ENCODE measurements at places on chromosomes 5 and 9. TPM values are rescaled to one million over a fixed set of nuclear protein-coding genes. Genes with fewer than 3 reads are reported as not detected.

Gene FOXD4L3
- total RNA-seq = not detected

GRCh38 chr9:131954299-131954698 lies 125.4 kb downstream of the MED27 start:
- no peak for DNase-seq

DNA sequence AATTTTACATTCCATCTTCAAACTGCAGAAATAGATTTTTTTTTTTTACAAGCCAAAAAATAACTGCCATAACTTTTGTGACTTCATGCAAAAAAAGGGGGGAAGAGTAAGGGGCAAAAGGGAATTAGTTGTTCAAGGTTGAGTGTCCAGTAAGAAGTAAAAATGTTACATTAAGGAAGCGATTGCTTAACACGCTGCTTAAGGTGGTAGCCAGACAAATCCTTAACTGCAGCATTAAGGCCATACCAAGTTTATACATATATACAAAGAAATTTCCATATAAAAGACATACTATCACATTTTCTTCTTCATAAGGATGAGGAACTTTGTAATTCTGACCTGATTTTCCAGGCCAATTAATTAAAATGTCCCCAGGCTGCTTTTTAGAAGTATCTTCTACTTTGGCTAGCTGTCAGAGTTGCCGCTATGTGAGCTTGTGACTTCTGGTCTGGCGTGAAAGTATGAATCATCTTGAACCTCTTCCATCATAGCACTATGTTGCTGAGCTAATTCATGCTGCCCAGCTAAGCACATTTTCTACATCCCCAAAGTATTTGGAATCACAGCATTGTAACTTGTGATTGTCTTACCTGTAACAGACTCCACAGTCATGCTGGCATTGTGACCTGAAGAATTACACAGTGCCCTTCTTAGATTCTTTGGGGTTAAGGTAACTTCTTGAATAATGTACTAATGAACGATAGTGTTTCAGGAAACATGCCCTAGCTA lies 40.0 kb downstream of the G3BP1 start:
- no peak for DNase-seq

Gene OR1Q1
- not detected for total RNA-seq

DNA sequence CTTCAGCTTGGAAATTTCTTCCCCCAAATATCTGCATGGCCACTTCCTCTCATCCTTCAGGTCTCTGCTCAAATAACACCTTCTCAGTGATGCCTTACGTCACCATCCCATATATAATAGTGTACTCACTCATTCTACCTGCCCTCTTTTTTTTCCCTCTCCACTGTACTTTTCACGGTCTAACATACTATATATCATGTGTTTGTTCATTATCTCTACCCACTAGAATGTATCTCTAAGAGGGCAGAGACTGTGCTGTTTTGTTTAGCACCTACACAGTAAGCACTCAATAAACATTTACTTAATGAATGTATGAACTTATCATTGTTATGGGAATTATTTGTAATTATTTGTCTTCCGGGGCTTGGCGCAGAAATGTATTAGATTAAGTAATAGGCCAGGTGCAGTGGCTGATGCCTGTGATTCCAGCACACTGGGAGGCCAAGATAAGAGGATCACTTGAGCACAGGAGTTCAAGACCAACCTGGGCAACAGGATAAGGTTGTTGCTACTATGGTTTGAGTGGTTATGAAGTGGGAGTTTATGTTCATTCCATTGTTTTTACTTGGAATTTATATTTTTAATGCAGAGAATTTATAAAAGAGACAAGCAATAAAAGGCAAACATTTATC lies 6.0 kb upstream of the IL13 start:
- DNase-seq = no peak

- no peak for DNase-seq
These were observed 93.0 kb downstream of the SUSD1 start for GRCh38 chr9:112081918-112082729.

Gene GBGT1
- total RNA-seq = 23.2 TPM

Gene GOLGA1
- 31.9 TPM for total RNA-seq

GRCh38 chr5:80346055-80346454 lies 26.3 kb downstream of the SPZ1 start:
- no peak for DNase-seq

Gene PTGES
- total RNA-seq = 23.3 TPM

DNA sequence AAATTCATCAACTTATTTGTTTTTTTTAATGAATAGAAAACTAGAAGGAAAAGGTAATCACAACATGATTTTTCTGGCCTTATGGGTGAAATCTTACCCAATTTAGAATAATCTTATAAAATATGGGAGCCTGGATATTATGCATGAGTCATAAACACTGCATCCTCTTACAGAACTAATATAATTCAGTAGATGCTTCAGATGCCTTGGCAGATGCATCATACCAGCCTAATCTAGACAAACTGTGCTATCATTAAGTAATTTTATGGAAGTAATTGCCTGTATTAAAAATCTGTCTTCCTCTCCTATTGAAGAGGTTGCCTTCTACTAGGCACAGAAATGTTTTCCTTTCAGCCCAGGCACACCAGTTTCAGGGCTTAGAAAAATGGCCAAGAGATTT lies 2384.6 kb upstream of the WWC1 start:
- DNase-seq = no peak

- no peak for DNase-seq
These were observed 17.4 kb downstream of the TMOD1 start for GRCh38 chr9:97518909-97519307.

- no peak for DNase-seq
These were observed 73.0 kb upstream of the IL17B start for GRCh38 chr5:149452007-149452664.

Gene CD274
- 4.7 TPM for total RNA-seq

- no peak for DNase-seq
These were observed 218.9 kb downstream of the MAT2B start for GRCh38 chr5:163724305-163724704.

DNA sequence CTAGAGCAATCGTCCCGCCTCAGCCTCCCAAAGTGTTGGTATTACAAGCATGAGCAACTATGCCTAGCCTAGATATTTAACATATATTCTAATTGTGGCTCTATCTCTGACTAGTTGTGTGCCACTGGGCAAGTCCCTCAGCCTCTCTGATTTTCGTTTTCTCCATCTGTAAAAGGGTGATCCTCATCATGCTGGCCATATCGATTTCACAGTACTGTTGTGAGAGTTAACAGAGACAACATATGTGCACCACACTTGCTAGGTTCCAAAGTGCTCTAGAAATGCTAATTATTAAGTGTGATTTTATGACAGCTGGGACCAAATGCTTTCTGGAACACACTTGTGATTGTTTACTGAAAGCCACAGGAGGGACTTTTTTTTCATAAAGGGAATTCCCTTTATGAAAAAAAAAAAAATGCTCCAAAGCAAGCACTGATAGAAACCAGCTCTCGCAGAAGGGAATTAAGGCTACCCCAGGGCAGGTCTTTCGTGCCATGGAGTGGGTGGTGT lies 78.5 kb upstream of the EPB41L4B start:
- no peak for DNase-seq

DNA sequence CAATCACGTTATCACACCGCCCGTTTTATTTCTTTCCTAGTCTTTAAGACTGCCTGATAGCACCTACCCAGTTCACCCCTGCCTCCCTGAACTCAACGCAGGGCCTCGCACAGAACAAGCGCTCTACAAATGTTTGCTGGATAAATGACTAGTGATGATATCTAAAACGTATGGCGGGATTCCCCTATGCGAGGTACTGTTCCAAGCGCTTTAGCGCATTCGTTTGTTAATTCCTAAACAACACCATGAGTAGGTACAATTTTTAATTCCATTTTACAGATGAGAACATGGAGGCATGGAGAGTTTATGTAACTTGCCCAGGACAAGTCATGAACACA lies 6.6 kb downstream of the POU4F3 start:
- DNase-seq = no peak

DNA sequence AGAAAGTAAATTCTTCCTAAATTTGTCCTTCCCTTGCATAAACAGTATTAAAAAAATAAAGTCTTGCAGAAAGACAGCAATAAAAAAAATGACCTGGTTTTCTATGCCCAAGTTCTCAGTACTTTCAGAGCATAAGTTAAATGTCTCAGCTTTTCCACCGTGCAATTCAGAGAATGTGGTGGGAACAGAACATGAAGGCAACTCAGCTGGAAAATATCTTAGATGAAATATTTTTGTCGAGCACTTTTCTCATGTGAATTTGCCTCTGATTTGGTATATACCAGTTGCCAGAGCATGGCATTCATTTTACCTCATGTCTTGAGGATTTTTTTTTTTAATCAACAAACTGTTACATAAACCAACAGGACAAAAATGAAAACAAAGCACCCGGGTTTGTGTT lies 176.1 kb downstream of the CETN3 start:
- no peak for DNase-seq

Gene ELP1
- total RNA-seq = 21.8 TPM

Gene PCDHA8
- total RNA-seq = 0.40 TPM

Gene IFNA21
- total RNA-seq = not detected

- no peak for DNase-seq
These were observed 73.7 kb downstream of the PPARGC1B start for GRCh38 chr5:149803641-149804468.

DNA sequence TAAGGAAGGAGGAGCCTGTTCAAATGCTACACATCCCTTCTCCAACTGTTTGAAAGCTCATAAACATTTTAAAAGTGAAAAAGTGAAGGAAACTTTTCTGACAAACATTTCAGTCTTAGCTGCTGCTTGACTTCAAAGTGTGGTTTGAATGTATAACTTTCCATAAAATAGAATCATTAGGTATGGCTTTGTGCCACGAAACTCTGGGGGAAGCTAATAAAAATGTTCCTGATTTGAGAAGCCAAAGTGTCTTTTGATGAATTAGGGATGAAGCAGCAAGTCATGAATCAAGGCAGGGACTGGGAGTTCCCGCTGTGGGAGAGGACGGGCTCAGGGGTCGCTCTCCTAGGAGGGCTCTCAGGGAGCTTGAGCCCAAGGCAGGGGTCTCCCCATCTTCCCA lies 15.3 kb downstream of the MVB12B start:
- DNase-seq = no peak

- DNase-seq = no peak
These were observed 33.5 kb downstream of the STRBP start for GRCh38 chr9:123234853-123235252.

DNA sequence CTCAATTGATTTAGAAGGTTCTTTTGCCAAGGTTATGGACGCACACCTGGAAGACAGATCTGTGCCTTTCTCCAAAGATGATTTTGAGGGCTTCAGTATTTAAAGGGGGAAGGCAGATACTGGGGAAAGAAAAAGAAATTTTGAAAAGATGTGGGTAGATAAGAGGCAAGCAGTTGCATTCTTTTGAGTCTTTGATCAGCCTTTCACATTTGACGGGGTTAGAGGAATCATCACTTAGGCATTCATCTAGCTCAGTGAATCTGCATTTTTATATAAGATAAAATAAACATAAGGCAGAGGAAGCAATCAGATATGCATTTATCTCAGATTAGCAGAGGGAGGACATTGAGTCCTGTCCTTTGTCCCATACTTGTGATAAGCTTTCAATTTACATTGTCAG lies 243.4 kb upstream of the RAI14 start:
- DNase-seq = no peak

GRCh38 chr9:19379283-19379682 lies 753 bp downstream of the RPS6 start:
- no peak for DNase-seq

Gene FUT7
- 0.18 TPM for total RNA-seq

GRCh38 chr9:92324431-92324830 lies 719 bp downstream of the NOL8 start:
- no peak for DNase-seq

Gene TLR4
- 25.3 TPM for total RNA-seq

Gene HEMGN
- total RNA-seq = 6.4 TPM

Gene KIF20A
- 0.67 TPM for total RNA-seq

Gene HACD4
- total RNA-seq = 6.4 TPM

Gene NPDC1
- total RNA-seq = 157 TPM

GRCh38 chr5:151647320-151647861 lies 39.3 kb downstream of the SPARC start:
- DNase-seq = no peak

DNA sequence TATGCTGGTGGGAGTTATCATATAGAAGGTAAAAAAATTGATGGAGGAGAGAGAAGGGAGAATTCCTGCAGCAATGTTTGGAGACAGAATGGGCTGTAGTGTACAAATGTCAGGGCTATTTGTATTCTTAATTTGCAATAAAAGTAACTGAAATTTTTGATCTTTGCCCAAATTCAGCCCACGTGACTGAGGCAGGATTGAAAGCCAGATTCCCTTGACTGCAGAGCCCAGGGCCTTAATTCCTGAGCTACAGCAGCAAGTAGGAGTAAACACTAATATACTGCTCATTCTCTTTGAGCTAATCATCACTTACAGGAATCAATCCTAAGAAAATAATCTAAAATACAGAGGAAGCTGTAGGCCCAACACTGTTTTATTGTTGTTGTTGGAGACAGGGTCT lies 5.2 kb upstream of the ANXA6 start:
- no peak for DNase-seq

Gene MRPL36
- 28.4 TPM for total RNA-seq

DNA sequence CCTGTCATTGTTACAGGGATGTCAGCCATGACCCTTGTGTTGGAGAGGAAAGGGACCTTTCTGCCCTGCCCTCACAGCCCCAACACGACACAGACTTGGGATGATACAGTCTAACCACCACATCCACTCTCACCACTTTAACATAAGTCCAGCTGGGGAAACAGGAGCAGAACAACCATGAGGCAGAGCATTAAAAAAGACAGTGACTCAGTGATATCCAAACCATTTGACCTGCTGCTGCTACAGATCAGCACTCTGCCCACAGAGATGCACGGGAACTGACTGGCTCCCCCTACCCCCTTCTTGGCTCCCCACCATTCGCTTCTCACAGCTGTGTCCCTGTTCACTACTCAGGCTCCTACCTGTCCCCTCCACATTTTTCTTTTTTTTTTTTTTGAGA lies 458.6 kb downstream of the ZNF608 start:
- DNase-seq = no peak

GRCh38 chr5:87705876-87706275 lies 293.1 kb upstream of the CCNH start:
- DNase-seq = no peak
